ENCODE measurements at places on chromosomes 16 and 17.

GRCh38 chr17:38815576-38816193 lies 9.4 kb downstream of the CWC25 start:
- no peak for DNase-seq

DNA sequence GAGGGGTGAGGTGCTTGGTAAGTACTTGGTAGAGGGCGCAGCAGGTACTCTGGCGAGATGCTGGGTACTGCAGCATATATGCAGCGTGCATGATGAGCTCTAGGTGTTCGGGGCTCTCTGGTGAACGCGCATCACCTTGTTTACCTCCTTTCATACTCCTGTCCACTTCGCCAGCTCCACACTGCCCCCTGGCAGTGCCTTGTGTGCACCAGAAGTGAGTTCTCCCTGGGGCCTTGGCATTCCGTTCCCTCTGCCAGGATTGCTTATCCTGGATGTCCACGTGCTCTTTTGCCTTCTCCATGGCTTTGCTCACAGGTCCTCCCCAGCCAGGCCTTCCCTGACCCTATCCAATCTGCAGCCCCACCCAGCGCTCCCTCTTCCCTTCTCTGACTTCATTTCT lies 154.2 kb downstream of the MRM1 start:
- no peak for DNase-seq

DNA sequence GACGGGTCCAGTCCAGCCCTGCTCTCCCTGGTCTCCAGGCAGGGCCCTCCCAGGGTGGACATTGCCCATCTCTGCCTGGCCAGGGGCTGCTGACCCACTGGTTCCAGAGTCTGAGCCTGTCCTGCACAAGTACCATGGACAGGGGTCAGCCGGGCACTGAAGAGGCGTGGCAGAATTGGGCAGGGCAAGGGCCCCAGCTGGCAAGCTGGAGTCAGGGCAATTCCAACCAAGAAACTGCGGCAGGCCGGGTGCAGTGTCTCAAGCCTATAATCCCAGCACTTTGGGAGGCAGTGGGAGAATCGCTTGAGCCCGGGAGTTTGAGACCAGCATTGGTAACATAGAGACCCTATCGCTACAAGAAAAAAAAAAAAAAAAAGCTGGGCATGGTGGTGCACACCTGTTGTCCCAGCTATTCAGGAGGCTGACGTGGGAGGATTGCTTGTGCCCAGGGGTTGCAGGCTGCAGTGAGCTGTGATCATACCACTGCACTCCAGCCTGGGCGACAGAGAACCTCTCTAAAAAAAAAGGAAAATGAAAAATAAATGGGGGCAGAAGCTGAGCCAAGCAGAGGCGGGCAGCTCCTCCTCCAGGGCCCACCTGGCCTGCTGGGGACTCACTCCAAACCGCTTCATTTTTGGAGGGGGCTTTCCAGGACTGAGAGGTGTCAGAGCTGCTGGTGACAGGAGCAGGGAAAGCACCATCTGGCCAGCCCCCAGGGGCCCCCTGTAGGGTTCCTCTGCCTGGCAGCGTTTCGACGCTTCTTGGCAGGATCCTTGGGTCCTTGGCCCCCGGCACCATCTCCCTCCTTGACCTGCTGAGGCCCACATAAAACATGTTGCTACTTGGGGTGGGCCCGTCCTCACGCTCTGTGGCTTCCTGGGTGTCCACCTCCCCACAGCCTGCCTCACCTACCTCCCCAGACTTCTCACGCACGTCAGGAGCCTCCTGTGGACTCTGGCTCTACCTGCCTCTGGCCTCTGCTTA lies 2.9 kb upstream of the MAFG start:
- DNase-seq, result no peak

- no peak for DNase-seq
Observed at GRCh38 chr16:6701096-6701495, 631.5 kb upstream of the RBFOX1 start.

GRCh38 chr17:49381033-49381432 lies 19.0 kb upstream of the ZNF652 start:
- no peak for DNase-seq

- no peak for DNase-seq
Observed at GRCh38 chr16:85437166-85438052, 175.7 kb upstream of the GSE1 start.

DNA sequence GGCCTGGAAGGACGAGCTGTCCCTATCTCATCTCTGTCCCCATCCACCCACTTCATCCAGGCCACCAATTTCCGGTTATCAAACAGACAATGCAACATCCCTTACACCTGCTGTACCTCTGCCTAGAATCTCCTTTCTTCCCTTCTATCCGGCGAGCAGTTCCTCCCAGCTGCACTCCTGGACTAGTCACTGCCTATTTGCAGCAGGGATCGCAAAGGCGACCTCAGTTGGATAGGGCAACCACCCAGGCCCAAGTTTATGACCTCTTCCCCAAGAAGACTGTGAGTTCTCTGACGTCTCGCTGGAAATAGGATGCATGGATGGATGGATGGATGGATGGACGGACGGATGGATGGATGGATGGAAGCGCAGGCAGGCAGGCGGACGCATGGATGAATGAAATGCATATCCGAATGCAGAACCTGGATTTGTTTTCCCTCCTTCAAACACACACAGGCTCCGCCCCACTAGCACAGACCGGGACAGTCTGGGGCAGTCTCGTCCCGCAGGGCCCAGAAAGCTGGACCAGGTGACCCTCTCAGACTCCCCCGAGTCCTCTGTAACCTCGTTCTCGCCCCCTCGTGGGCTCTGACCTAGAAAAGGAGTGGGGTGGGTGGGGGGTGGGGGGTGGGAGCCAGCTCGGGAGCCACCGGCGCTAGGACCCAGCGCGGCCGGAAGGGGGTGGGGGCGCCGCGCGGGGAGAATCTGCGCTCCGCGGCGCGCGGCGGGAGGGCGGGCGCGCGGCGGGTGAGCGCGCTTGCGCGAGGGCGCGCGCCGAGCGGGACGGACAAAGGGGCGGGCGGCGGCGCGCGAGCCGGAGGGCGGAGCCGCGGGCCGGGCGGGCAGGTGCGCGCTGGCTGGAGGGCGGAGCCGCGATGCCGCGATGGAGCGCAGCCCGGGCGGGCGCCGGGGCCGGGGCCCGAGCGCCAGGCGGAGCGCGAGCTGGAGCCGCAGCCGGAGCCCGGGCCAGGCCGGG lies at the start of gene SBK1:
TSS of gene SBK1 (plus strand) at position 875 of the 976 bp plus-strand sequence. CDS start 24,867 bp downstream, outside the sequence.
- peak; percentile 80 for DNase-seq

GRCh38 chr17:76500074-76500746 lies 1.0 kb downstream of the RHBDF2 start:
- no peak for DNase-seq

- DNase-seq, result peak; percentile 64
Observed at GRCh38 chr17:20908313-20909267, 134.2 kb downstream of the USP22 start.

DNA sequence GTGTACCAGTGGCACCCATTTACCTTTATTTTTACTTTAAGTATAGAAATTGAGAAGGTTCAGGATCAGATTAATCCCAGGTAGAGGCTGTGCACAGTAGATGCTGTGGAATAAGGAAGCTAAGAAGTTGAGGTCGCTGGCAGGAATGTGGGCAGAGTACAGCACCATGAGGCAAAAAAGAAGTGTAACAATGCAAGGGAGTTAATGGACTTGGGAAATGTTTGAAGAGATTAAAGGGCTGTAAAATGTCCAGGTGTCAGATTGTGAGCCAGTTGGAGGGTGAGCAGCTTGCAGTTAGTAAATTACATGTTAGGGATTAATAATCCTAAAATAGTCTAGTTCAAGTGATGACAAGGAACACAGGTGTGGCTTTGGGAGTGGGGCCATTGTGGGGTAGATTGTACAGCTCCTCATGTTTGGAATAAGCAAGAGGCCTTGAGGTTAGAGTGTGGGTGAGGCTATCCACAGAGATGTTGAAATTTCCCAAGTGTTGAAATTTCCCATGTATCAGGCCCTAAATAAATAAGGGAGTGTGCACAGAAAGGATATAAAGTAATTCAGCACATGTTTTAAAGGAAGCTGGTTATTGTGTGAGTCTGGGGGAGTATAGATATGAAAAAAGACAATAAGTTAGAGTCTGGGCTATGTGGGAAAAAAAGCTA lies 21.5 kb downstream of the TAT start:
- no peak for DNase-seq

DNA sequence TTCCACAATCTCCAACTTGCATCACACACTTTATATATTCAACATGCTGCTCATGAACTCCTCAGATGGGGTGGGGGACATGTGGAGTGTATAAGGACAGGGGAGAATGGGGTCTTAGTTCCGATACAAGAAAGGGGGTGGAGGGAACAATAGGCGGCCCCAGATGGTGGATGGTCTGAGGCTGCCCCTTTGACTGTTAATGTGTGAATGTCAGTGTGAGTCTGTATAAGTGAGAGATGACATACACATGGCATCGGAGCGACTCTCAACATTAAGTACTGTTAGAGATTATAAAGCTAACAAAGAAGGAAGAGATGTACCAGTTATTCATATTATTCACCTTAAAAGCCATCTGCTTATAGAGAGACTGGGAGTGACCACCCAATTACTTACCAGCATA lies 193.1 kb downstream of the AXIN2 start:
- no peak for DNase-seq

DNA sequence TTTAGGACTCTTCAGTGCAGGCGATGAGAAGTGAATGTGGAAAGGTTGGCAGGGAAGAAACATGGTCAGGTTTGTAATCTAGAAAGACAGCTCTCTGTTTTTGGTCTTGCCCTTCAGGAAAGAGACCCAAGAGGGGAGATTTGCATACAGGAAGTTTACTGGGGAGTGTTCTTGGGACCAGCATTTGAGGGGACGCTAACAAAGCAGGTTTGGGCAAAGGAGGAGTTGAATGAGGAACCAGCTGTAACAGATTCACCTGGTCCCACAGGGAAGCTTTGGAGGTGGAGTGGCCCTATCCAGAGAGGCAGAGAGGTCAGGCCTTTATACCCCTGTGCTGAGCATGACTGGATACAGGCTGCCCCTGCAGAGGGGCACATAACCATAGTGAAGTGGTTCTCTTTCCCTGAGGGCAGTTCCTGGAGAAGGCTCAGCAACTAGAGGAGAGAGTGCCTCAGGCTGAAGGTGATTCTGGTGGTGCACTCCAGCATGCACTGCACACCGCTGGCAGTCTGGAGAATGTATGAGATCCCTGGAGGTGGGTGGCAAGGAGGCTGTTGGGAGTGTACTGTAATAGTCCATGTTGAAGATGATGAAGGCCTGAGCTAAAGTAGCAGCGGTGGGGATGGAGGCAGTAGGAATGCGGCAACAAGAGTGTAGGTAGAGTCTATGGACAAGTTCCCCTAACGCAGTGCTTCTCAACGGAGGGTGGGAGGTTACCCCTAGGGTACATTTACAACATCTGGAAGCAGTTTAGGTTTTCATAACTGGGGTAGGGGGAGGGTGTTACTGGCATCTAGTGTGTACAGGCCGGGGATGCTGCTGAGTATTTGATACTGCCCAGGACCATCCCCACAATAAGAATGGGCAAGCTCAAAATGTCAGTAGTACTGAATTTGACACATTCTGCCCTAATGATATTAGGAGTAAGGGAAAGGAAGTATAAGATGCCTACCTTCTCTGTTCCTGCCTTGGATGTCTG lies 37.2 kb downstream of the MAP2K6 start:
- no peak for DNase-seq

DNA sequence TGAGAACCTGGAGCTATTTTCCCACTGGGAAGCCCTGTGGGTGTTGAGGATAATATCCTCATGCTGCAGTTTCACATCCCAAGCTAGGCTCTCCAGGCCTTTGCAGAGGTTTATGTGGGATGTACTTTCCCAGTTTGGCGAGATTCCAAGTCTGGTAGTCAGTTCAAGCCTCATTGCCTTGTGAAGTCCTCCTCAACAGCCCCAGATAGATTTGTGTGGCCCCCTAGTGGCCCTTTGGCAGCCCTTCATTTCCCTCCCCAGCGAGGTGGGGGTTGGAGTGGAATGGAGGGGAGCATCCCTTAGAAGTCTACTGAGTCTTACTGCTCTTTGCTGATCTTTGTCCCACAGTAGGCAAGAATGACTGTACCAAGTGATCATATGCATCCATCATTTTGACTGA lies 137.9 kb downstream of the CDH11 start:
- DNase-seq, result peak; percentile 24

- DNase-seq, result no peak
Observed at GRCh38 chr16:50744881-50745280, 3.0 kb downstream of the CYLD start.

GRCh38 chr16:8863594-8864424 lies 5.0 kb downstream of the CARHSP1 start:
- no peak for DNase-seq

GRCh38 chr17:79574108-79574507 lies 36.7 kb downstream of the RBFOX3 start:
- DNase-seq, result no peak

DNA sequence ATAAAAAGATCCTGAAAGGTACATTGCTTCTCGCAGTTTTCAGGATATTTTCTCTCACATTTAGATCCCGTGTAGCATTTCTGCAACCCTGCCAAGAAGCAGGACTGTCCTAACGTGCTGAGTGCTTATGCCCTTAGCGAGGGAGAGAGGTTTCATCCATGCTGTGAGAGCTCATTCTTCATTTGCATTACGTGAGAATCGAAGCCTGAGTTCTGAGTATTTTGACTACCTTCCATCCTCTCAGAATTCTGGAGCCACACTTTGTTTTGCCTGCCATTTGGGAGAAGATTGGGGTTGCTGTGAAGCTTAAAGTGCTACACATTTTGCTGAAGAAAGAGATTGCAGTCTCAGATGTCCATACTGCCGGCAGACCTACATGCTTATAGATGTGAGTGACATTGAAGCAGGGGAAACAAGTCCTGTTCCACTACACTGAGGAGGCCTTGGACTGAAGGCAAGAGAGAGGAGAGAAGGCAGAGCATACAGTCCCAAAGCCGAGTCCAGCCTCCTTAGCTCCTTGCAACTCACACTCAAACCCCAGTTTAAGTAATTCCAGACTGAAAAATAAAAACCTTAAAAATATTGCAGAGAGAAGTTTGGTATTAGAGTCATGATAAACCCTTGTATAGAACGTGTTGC lies 183.0 kb downstream of the PRKCA start:
- no peak for DNase-seq

- peak; percentile 45 for DNase-seq
Observed at GRCh38 chr17:38748892-38749222, 721 bp upstream of the PCGF2 start.

DNA sequence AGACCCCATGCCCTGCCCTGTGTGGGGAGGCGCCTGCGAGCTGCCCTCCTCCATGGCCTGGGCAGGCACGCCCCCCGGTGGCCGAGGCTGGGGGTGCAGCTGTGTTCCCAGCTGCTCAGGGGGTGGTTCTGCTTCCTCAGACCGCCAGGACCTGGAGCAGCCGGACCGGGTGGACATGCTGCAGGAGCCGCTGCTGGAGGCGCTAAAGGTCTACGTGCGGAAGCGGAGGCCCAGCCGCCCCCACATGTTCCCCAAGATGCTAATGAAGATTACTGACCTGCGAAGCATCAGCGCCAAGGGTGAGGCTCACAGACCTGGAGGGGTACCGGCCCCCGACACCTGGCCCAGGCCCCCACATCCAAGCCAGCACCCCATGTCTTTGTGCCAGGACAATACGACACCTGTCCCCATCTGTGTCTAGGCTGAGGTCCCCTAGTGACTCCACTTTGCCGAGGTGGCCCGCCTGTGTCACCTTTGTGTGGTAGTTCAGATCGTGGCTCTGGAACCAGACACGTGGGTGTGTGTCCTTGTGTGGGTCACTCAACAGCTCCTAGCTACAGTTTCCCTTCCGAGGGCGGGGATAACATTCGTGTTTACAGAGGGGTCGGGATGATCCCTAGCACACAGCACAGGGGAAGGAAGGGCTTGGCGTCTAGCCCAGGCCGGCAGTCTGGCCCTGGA lies 9.3 kb downstream of the GJD3 start:
- no peak for DNase-seq
